ENCODE measurements at places on chromosomes 16 and 17.

DNA sequence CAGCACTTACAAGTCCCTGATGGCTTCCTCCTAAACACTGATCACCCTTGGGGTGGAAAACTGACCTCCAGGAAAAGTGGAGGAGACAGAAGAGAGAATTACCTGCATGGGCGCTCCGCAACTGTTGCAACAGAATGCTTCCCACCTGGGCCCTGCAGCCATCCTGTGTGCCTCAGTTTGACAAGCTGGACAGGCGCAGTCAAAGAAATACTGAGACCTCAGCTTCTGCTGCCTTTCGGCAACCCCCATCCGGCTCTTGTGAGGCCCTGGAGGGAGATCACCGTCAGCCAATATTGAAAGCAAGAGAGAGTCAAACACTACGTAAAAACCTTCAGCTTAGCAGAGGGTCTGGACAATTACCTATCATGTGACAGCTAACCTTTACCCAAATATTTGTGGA, 24.8 kb downstream of the SERPINF1 start:
- no peak for DNase-seq

DNA sequence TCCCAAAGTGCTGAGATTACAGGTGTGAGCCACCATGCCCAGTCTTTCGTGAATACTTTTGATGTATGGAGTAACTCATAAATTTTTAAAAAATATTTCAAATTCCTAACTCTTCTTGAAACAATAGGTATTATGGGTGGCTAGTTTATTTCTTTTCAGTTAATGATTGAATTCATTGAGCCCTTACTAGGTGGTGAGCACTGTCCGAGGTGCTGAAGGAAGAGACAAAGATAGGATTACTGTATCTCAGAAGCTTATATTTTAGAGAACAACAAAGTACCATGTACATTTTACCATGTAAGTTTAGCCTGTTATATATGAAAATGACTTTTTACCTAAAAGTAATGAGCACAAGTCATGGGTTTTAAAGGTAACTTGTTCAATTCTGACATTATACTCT, 418.3 kb downstream of the NPIPA7 start:
- DNase-seq, result no peak

GRCh38 chr17:32461498-32461852, 17.2 kb downstream of the PSMD11 start:
- DNase-seq, result no peak

GRCh38 chr17:56142781-56143180, 10.5 kb upstream of the ANKFN1 start:
- no peak for DNase-seq

- DNase-seq, result no peak
These were observed 159.7 kb upstream of the SHISA6 start for GRCh38 chr17:11081342-11081741.

Measured in activated CD4-positive, alpha-beta T cell treated with anti-CD3 and anti-CD28 coated beads, Interleukin-2, amount 50 U/mL, for 24 hours (primary cell).